ENCODE measurements at places on chromosomes 5 and 9.

- no peaks in the 10 kb centered on the region for H3K27me3 ChIP-seq
- no peaks in the 10 kb centered on the region for H3K4me1 ChIP-seq
- no peak for DNase-seq
- H3K4me3 ChIP-seq: no peak overlapping the region
- H3K36me3 ChIP-seq: no peaks in the 10 kb centered on the region
Observed at GRCh38 chr9:30575691-30576090, 1808.8 kb upstream of the ACO1 start.

- DNase-seq: no peak
- no peak overlapping the region for H3K4me3 ChIP-seq
- H3K27me3 ChIP-seq: no peaks in the 10 kb centered on the region
- H3K27ac ChIP-seq: no peak overlapping the region
- no peaks in the 10 kb centered on the region for H3K36me3 ChIP-seq
Observed at GRCh38 chr9:121261107-121261460, 6.9 kb upstream of the GSN start.

- H3K4me3 ChIP-seq: peak overlapping the region; percentile 11
- H3K27me3 ChIP-seq: peaks cover 22% of the 10 kb centered on the region
- peaks cover 52% of the 10 kb centered on the region for H3K4me1 ChIP-seq
- no peaks in the 10 kb centered on the region for H3K36me3 ChIP-seq
- DNase-seq: peak; percentile 91
Observed at GRCh38 chr5:132019857-132020555, 8.5 kb upstream of the ACSL6 start.

DNA sequence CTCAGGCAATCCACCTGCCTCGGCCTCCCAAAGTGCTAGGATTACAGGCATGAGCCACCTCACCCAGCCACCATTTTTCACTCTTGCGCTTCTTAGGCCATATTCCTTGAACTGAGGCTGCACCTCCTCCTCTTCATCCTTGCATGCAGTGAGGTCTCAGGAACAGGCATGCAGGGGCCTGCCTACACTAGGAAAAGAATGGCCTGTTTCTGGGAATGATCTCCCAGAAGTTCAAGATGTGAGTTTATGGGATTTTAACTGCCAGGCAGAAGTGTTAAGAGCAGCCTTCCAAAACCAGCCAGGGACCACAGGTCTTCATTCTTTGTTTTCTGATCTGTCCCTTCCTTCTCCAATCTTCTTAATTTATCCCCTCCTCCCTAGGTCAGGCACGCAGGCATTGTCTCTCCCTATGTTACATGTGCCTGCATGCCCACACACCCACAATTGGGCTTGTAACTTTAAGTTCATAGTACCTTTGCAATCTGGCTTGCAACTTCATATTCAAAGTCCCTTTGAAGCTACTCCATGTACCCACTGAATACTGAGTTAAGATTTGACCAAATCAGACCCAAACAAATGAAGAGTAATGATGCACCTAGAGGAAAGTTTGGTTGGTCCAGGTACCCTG lies 10.5 kb upstream of the HSPA4 start:
- H3K4me1 ChIP-seq: no peaks in the 10 kb centered on the region
- no peak overlapping the region for H3K27ac ChIP-seq
- no peaks in the 10 kb centered on the region for H3K27me3 ChIP-seq
- DNase-seq: no peak
- no peak overlapping the region for H3K4me3 ChIP-seq

DNA sequence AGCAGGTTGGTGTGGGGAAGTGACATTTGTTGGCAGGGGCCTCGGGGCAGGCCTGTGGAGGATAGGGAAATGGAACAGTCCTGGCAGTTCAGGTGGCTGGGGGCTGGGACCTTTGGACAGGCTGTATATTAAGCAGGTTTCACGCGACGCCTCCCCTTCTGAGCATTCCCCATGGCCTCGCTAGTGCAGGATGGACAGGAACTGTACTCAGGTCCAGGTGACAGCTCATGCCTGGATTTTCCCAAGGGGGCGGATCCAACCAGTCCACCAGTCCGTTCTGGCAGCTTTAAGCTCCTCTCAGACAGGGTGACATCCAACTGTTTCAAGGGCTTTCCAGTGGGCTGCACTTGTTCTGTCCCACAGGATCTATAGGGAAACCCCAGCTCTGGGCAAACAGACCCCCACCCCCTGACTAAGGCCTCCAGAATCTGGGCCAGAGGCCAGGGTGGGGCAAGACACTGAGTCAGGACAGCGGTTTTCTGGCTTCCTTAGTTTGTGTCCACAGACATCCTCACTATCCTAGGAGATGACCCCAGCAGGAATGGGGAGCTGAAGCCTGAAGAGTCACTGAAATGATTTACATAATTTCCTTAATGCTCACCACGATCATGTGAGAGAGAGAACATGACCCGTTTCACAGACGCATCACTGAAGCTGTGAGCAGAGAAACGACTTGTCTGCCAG lies 20.9 kb downstream of the CSF2 start:
- peaks cover 54% of the 10 kb centered on the region for H3K4me1 ChIP-seq
- H3K36me3 ChIP-seq: no peaks in the 10 kb centered on the region
- no peak overlapping the region for H3K27ac ChIP-seq

DNA sequence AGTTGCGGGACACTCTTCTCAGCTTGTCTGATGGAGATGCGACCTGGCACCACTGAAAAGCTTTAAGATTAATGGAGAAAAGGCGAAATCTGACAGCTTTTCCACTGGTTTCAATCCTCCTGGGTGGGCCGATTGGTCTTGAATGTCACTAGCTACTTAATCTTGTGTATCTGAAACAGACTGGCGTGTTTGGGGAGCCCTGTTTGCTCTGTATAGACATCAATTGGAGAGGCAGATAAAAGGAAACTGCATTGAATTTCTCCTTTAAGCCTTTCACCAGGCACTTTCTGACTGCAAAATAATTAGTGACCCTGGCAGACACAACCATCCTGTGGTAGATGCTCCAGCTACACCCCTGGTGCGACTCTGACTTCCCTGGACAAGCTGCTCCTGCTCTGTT lies 224.2 kb downstream of the NDUFS4 start:
- no peak for DNase-seq
- no peaks in the 10 kb centered on the region for H3K27me3 ChIP-seq
- H3K36me3 ChIP-seq: no peaks in the 10 kb centered on the region
- peaks cover 4% of the 10 kb centered on the region for H3K4me1 ChIP-seq

DNA sequence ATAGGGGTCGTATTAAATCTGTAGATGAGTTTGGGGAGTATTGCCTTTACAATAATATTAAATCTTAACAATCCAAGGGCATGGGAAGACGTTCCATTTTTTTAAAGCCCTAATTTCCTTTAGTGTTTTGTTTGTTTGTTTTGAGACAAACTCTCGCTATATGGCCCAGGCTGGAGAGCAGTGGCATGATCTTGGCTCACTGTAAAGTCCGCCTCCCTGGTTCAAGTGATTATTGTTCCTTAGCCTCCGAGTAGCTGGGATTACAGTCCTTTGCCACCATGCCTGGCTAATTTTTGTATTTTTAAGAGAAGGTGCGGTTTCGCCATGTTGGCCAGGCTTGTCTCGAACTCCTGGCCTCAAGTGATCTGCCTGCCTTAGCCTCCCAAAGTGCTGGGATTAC lies 19.9 kb downstream of the NIPBL start:
- H3K27me3 ChIP-seq: no peaks in the 10 kb centered on the region
- no peak for DNase-seq
- no peak overlapping the region for H3K27ac ChIP-seq
- H3K4me1 ChIP-seq: peaks cover 64% of the 10 kb centered on the region
